ENCODE measurements at places on chromosomes 1 and 21. TPM values are rescaled to one million over a fixed set of nuclear protein-coding genes. Genes with fewer than 3 reads are reported as not detected.

The CRYAA gene
- total RNA-seq = not detected

The FNBP1L gene
- 33.5 TPM for total RNA-seq

The MATN1 gene
- 0.72 TPM for total RNA-seq

The PRRX1 gene
- total RNA-seq = 7.9 TPM

DNA sequence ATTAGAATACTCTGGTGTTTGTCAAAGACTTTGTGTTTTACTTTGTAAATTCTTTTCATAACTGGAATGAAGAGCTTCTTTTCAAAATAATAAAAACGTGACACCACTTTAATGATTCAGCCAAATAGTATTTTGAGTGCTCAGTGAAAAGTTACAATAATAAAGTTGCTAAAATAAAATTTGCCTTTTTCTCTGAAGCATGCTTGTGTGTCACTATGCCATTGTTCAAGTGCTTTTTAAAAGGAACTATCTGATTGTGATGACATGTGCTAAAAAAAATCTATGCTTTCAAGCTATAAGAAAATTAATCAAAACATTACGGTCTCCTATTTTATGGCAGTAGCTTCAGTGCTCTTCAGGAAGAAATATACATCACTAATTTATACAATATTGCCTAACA is 1290.5 kb upstream of the B3GALT2 start:
- DNase-seq = peak; percentile 14

GRCh38 chr1:222546091-222546490 is 1.8 kb downstream of the HHIPL2 start:
- DNase-seq = no peak

DNA sequence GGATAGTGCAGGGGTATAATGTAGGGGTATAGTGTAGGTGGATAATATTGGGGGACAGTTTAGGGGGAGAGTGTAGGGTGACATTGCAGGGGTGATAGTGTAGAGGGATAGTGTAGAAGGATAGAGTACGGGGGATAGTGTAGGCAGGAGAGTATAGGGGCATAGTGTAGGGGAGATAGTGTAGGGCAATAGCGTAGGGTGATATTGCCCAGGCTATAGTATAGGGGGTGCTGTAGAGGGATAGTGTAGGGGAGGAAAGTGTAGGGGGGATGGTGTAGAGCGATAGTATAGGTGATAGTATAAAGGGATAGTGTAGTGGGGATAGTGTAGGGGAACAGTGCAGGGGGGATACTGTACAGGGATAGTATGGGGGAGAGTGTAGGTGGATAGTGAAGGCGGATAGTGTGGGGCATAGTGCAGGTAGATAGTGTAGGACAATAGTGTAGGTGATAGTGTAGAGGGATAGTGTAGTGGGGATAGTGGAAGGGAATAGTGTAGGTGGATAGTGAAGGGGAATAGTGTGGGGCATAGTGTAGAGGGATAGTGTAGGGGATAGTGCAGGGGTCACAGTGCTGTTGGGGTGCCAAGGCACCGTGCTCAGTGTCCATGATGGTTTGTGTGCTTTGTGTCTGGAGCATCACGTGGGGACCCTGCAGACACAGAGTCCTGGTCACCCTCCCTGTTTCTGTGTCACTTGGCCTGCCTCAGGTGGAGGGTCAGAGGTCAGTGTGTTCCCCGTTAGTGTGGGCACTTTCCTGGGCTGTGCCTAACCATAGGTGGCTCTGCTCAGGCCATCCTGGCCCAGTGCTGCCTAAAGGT is 10.5 kb upstream of the ARF1 start:
- no peak for DNase-seq

- DNase-seq = no peak
Observed at GRCh38 chr1:205948886-205949285, 5.6 kb upstream of the SLC26A9 start.

DNA sequence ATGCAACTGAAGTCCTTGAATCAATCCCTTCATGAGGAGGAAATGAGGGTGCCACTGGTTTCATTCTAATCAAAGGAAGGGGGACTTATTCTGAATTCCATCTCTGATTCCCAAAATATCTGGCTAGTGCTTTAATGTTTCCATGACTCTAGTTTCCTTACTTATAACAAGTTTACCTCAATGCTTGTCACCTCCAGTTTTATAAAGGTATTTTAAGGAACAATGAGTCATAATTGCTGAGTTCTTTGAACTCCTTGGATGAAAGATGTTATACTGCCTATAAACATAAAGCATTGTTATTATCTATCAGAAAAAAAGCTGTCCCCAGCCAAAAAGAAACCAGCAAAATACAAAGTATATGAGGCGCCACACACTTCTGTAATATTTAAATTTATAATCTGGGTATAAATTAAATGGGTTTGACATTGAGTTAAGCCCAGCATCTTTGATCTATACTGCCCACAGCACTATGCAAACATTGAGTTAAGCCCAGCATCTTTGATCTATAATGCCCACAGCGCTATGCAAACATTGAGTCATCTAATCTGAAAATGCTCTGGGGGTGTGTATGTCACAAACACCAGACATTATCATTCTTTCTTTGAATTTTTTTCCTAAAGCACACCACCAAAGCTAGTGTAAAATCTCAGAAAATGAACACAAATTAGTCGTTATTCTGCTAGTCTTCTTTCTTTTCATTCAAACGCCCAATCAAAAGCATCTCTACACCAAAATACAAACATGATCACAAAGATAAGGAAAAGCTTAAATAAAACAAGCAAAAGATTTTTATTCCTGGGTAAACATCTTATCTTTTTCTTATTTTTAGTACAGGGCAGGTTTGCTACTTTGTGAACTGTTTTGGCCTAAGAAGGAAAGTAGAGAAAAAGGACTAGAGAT is 11.5 kb upstream of the CXADR start:
- DNase-seq = peak; percentile 89

GRCh38 chr1:193265716-193266115 is 79.3 kb upstream of the B3GALT2 start:
- no peak for DNase-seq

DNA sequence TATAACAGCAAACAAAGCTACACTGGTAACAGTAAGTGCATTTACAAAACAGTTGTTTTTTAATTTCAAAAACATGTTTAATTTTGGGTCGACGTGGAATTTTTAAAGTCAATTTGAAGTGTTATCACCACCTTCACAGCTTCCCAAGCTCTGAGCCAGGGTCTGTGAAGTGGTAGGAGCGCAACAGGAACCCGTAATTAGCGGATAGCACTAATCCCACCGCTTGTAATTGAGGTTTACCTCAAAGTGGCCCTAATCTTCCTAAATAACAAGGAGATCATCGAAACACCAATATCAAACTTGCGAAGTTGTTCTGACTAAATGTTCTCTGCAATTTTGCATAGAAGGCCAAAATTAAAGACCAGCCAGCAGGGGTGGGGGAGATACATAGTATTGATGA is 18.8 kb downstream of the LBR start:
- DNase-seq = no peak

DNA sequence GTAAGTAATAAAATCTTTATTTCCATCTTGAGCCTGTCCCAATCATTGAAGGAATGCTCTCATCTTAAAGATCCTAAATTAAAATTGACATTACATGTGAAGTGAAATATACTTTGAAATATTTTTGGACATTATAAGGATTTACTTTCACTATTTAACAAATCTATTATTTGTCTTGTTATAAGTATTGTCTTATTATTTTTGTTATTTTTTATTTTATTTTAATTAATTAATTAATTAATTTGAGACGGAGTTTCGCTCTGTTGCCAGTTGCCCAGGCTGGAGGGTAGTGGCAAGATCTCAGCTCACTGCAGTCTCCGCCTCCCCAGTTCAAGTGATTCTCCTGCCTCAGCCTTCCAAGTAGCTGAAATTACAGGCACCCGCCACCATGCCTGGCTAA is 343.2 kb downstream of the DPYD start:
- DNase-seq = no peak

DNA sequence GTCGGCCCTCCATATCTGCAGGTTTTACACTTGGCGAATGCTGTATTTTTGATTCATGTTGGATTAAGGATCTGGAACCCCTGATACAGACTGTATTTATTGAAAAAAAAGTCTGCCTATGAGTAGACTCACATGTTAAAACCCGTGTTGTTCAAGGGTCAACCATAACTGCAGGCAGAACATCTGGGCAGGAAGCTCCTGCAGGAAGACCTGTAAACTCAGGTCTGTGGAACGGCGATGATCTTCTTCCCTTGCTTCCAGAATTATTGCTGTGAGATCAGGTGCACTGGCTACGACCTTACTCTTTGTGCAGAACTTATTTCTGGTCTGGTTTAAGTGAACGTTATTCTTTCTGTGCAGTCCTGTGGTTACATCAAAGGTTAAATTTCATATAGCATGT is 96.6 kb downstream of the DISC1 start:
- DNase-seq = no peak
